Vein endothelial cell (primary cell): ENCODE measurements at places on chromosomes 3 and 15. TPM values are rescaled to one million over a fixed set of nuclear protein-coding genes. Genes with fewer than 3 reads are reported as not detected.

Gene MEGF11
- total RNA-seq, result under 0.01 TPM in 1 of 2 replicates, not detected in the other

Gene FES
- 45.2 and 65.0 TPM in 2 replicates for total RNA-seq

Gene IQCH
- 1.6 TPM in 2 replicates for total RNA-seq

Gene CCDC54
- not detected in 2 replicates for total RNA-seq

Gene OPA1
- 56.2 and 78.1 TPM in 2 replicates for total RNA-seq

Gene OR5H15
- total RNA-seq, result not detected in 2 replicates

Gene SNX22
- total RNA-seq, result under 0.01 and 0.57 TPM in 2 replicates

Gene ABHD17C
- 6.5 and 8.6 TPM in 2 replicates for total RNA-seq

Gene GOLGA6D
- not detected in 2 replicates for total RNA-seq
